ENCODE measurements at places on chromosomes 4 and X. TPM values are rescaled to one million over a fixed set of nuclear protein-coding genes. Genes with fewer than 3 reads are reported as not detected.

DNA sequence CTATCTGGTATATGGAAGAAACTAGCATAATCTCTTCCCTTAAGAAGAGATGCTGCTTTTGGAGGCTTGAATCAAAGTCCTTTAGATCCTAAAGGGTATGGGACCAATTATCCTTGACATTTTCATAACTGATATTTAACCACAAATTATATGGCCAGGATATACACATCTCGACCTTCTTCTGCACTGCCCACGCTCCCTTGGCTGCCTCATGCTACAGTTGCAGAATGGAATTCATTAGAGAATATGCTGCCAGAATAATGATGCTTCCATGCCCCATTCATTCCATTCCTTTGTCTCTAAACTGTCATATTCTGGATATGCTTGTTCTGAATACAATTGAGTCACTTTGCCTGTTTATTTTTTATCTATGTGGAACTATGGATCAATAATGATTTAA lies 157.1 kb upstream of the PACRGL start:
- no peak for DNase-seq

GRCh38 chrX:64894454-64895038 lies 81.7 kb downstream of the ZC4H2 start:
- peak; percentile 63 for DNase-seq

DNA sequence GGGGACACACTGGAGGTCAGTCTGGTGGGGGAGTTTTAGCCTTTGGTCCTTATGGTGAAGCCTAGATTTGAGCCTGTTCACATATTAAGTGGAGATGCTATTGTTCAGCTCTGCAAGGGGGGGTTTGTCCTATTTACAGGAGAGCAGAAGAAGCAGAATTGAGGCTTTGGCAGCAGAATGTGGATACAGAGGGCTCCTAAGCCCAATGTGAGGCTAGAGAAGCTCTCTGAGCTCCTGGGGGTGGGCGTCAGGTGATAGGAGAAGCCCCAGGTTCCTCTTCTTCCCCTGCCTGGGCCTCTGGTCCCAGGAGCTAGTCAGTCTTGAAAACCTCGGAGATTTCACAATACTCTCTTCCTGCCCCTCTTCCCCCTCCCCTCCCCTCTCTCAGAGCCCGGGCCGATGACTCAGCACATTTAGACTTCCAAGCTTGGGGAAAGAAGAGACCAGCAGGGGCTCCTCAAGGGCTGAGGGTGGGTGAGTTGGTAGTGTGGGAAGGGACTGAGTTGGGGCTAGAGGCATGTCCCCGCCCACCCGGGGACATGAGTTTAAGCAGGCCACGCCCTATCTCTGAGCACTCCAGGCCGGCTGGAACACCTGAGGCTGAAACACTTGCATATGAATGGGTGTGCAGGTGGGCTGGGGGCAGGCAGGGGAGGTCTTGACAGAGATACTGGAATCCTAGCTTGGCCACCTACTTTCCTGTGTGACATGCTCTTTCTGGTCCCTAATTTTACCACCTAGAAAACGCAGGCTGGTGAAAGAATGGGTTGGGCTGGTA lies 3.4 kb downstream of the TFE3 start:
- DNase-seq: peak; percentile 97

The UCHL1 gene
- 513 TPM for total RNA-seq

Measured in H9 (cell line).